ENCODE measurements at places on chromosomes 1 and 21.

DNA sequence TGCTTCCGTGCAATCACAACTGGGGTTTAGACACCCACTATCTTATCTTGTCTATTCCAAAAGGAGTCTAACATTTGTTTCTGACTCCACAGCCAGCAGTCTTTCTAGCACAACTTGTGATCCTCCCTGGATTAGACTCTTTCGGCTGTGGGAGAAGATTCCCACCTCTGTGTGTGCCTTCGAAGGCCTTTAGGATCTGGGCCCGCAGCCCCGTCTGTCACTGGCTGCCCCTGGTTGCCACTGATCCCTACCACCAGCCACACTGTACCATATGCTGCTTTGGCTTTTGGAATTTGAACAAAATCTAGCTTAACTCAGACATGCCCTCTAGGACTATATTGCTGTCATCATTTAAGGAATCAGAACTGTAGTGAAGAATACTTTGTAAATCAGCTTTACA, 18.0 kb downstream of the NTPCR start:
- no peak for DNase-seq

DNA sequence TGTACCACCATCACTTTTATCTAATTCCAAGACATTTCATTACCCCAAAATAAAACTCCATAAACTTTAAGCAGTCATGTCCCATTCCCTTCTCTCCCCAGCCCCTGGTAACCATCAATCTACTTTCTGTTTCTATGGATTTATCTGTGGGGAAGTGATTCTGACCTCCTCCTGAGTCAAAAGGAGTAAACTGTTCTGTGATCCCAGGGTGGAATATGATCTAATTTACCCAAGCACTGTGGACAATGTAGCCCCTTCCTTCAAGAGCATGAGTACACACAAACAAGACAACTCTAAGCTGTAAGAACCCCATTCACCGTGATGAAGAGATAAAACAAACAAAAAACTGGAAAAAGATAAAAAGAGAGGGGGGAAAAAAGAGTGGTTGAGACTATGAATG, 77.9 kb downstream of the PLPP3 start:
- DNase-seq = no peak

DNA sequence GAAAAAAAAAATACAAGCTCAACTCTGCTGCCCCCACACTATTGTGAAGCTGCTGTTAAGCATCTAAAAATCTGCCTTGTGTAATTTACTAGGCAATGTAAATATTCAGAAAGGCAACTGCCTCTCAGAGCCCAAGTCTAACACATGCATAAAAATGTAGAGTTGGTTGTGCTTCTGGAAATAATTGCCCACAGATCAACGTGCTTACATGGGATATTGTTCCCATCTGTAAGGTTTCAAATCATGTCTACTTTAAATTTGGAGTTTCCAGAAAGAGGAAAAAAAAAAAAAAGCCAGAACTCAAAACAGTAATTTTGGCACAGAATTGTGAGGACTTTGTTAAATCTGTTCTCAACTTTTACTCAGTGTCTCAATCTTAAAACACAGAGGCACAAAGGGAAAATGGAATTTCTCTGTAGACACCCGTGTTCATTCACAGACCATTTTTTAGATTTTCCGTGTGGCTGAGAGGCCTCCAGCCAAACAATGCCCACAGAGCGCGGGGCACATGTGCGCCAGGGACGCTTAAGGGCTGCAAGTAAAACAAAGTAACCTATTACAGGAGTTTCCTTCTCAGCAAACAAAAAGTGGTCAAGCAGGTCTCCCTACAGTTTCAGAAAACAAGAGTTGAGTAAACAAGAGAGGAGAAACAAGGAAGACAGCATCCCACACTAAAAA, 115.5 kb downstream of the RERE start:
- DNase-seq = no peak

- no peak for DNase-seq
These were observed 133.9 kb upstream of the NFIA start for GRCh38 chr1:60948486-60948885.
